ENCODE measurements at places on chromosomes 5 and 9.

- DNase-seq, result no peak
Measured at GRCh38 chr9:76718166-76718565, 46.1 kb upstream of the PCA3 start.

GRCh38 chr9:33881635-33882034 is 64.7 kb downstream of the UBE2R2 start:
- DNase-seq, result no peak

DNA sequence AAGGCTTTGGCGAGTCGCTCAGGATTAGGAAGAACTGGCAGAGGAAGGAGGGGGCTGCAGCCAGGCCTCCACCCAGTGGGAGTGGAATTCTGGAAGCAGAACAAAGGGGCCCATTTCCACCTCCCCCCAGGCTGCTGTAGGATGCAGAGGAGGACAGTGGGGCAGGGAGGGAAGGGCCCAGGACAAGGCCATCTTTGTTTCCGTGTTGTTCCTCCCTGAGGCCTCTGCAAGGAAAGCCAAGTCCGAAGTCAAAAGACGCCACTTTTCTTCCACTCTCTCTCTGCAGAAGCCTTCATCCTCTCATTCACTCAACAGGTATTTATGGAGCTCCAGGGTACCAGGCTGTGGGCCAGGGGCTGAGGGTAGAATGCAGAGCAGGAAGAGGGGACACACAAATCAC is 70.7 kb downstream of the ENTREP1 start:
- no peak for DNase-seq

DNA sequence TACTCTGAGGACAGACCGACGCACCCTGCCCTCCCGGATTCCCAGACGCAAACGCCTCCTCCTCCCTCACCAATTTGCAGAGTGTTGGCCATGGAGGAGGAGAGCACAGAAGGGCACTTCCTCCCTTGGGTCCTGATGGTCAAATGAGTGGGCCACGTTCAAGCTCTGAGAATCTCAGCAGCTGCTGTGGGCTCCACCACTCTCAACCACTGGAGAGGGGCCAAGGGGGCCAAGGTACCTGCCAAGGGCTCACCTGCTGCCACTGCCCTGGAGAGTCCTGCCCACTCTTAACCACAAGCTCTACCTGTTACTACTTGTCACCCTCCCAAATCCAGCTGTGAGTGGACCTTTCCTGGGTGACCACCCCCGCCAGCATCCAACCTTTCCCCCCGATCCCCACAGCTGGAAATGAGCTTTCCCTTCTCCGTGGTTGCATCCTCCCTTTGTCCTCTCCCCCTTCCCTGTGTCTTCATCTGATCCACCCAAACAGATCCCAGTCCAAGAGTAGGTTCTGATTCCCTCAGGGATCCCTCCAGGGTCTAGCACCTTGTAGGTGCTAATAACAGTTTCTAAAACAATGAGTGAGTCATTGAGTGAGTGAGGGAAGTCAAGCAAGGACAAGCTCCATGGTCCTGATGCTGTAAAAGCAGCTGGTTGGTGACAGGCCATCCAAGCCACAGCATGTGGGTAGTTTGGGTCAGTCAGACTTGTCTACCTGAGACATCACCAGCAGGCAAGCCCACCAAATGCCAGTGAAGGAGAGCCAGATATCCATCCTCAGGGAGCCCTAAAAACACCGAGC is 69.7 kb downstream of the FAM114A2 start:
- DNase-seq, result no peak

DNA sequence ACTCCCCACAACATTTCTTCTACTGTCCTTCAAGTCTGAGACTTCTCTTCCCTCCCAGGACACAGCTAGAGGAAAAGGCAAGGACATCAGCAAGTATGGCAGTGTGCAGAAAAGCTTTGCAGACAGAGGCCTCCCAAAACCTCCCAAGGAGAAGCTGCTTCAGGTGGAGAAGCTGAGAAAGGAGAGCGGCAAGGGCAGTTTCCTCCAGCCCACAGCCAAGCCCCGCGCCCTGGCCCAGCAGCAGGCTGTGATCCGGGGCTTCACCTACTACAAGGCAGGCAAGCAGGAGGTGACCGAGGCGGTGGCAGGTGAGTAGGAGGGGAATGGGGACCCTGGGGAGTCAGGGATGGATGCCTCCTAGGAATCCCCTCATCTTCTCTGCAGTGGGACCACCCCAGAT is 24.4 kb downstream of the OLFML2A start:
- no peak for DNase-seq

GRCh38 chr5:71905834-71906711 is 187.0 kb downstream of the CARTPT start:
- no peak for DNase-seq

GRCh38 chr5:6338135-6338534 is 40.2 kb downstream of the MED10 start:
- no peak for DNase-seq

DNA sequence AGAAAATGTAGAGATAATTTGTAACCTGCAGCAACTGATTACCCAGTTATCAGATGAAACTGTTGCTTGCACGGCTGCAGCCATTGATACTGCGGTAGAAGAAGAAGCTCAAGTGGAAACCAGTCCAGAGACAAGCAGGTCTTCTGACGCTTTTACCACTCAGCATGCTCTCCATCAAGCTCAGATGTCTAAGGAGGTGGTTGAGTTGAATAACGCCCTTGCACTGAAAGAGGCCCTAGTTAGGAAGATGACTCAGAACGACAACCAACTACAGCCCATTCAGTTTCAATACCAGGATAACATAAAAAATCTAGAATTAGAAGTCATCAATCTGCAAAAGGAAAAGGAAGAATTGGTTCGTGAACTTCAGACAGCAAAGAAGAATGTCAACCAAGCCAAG is 1.7 kb downstream of the KIF4B start:
- no peak for DNase-seq

- DNase-seq, result no peak
Measured at GRCh38 chr5:154276973-154277331, 86.4 kb downstream of the GALNT10 start.

DNA sequence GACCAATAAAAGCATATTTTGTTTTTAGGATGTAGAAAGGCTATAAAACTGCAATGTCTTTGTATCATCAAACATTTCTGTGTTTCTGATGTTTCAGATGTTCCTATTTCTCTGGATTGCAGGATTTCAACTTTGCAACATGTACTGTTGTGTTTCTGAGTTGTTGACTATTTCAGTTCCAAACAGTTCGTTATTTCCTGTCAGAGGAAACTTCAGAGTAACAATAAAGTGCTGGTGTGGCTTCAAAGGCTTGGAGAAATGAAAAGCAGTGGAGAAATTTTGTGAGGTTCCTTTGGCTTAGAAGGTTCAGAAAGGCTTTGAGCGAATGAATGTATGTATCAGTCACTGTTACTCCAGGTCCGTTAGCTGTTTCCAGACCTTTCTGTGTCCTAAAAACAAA is 17.2 kb downstream of the TJP2 start:
- no peak for DNase-seq

GRCh38 chr5:139473105-139473504 is 2.3 kb downstream of the SMIM33 start:
- no peak for DNase-seq

DNA sequence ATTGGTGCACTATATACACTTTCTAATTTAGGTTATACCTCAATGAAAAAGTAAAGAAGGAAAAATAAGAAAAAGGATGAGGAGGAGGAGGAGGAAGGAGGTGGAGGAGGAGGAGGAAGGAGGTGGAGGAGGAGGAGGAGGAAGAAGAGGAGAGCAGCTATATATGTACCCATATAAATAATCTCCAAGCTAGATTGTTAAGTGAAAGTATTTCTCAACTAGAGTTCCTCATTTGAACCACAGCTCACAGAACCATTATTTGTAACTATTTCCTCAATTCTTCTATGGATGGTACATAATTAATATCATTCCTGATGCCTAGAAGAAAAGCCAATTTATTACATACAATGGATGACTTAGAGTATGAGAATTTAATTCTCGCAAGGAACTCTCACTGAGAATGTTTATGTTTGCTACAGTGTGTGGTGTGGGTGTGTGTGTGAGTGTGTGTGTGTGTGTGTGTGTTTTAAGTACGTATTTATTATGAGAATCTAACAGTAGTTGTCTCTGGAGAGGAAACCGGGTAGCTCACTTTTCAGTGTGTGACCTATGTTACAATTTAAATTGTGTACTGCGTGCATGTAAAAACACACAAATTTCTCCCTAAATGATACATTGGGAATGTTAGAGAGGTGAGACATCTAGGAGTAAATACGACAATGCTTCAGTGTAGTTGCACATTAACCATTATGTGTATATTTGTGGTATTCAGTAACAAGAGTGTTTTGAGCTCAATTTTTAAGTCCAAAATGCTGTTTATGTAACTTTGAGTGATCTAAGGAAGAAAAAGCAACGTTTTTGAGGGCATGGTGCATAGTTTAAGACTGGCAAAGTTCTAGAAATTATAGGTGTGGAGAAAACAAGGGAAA is 20.2 kb upstream of the NREP start:
- no peak for DNase-seq

GRCh38 chr5:95801532-95801931 is 21.0 kb downstream of the GLRX start:
- no peak for DNase-seq

GRCh38 chr5:132684491-132684890 is 10.7 kb downstream of the IL4 start:
- DNase-seq, result no peak

DNA sequence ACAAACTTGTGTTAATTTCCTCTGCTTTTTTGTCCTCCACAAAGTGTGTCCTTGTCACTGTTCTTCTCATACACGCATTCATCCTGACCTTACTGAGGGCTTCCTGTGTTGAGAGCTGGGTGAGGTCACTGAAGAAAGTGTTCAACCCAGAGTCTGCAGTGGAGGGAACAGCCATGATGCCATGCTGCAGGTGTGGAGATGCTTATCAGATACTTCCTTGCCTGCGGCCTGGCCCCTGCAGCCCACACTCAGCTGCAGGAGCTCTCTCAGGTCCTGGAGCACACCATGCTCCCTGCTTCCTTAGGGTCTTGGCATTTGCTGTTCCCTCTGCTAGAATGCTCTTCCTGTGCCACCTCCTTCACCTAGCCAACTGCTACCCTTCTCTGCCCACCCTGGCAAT is 108.1 kb upstream of the SPRY4 start:
- DNase-seq, result peak; percentile 33

- DNase-seq, result no peak
Measured at GRCh38 chr5:122790354-122791103, 15.6 kb downstream of the SNX2 start.

DNA sequence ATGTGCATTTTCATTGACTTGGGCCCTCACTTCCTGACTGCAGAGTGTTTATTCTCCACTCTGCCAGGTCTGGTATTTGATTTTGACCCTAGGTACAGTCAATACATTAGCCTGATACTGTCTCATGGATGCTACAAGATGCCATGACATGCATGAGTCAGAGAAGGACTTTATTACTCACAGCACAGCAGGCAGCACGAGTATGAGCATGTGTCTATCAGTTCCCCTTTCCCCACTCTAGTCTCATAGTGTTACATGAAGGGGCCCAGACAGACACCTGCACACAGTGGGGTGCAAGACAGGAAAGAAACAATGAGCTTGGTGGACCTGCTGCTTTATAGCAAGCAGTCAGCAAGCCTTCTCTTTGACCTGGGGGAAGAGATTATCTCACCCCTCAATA is 19.6 kb downstream of the ITGA2 start:
- no peak for DNase-seq

DNA sequence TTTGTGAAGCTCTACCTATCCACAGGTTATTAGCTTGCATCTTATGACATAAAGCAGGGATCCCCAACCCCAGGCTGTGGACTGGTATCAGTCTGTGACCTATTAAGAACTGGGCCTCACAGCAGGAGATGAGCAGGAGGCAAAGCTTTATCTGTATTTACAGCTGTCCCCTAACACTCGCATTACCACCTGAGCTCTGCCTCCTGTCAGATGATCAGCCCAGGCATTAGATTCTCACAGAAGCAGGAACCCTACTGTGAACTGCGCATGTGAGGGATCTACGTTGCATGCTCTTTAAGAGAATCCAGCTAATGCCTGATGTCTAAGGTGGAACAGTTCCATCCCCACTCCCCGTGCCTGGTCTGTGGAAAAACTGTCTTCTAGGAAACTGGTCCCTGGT is 19.7 kb downstream of the FBXW11 start:
- no peak for DNase-seq

DNA sequence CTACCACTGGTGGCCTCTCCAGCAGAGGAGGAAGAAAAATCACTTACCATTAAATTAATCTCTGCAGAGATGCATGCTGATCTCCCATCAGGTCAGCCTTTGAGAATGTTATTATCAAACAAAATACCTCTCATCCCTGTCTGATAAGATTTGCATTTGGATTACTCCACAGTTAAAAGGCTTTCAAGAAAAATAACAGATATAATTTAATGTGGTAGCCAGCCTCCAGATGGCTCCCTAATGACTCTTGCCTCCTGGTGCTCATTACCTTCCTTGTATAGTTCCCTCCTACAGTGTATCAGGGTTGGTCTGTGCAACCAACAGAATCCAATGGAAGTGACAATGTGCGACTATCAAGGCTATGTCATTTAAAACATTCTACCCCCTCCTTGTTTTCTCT is 63.6 kb upstream of the TNPO1 start:
- DNase-seq, result no peak

- DNase-seq, result no peak
Measured at GRCh38 chr9:87276851-87277261, 220.8 kb upstream of the DAPK1 start.

- DNase-seq, result no peak
Measured at GRCh38 chr9:16143947-16144890, 591.4 kb downstream of the CCDC171 start.

DNA sequence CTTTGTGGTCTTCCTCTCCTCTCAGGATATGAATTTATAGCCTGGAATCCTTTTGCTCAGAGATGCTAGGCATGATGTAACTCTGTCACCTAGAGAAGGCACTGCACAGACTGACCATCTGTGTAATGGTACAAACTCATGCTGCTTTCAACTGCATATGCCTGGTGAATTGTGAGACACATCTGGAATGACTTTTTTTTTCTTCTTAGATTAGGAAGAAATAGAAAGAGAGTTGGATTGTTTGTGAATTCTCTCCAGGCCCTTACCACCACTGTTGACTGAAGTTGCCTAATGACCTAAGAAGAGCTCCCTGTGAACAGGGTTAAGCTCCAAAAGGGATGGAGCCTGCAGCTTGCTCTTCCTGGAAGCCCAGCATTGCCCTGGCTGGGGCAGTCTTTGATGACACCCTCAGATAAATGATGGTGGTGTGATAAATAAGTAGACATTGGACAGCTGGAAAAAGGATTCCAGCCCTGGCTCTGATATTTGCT is 47.8 kb upstream of the TRIM32 start:
- DNase-seq, result no peak

- DNase-seq, result no peak
Measured at GRCh38 chr5:169667896-169668674, 31.0 kb downstream of the DOCK2 start.
